ENCODE measurements at places on chromosomes 1 and 21.

- DNase-seq = no peak
These were observed 40.8 kb downstream of the PLPP3 start for GRCh38 chr1:56538532-56538931.

DNA sequence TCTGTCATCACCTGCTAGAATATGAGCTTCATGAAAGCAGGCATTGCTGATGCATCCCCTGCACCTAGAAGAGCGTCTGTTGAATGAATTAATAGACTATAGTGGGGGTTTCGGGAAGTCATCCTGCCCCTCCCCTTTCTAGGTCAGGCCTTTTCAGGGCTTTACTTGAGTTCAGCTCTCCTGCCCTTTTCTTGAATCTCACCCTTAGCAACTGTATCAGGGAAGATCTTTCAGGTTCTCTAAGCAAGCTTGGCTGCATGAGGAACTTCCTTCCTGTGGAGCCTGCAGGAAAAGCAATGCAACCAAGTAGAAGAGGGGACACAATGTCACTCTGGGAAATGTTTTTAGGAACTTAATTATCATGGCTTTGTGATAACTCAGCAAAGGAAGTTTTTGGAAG is 27.2 kb upstream of the KIAA0040 start:
- DNase-seq = no peak

GRCh38 chr1:9676815-9677393 is 25.4 kb downstream of the PIK3CD start:
- DNase-seq = no peak

- no peak for DNase-seq
These were observed 51.9 kb downstream of the NR5A2 start for GRCh38 chr1:200079232-200079940.

DNA sequence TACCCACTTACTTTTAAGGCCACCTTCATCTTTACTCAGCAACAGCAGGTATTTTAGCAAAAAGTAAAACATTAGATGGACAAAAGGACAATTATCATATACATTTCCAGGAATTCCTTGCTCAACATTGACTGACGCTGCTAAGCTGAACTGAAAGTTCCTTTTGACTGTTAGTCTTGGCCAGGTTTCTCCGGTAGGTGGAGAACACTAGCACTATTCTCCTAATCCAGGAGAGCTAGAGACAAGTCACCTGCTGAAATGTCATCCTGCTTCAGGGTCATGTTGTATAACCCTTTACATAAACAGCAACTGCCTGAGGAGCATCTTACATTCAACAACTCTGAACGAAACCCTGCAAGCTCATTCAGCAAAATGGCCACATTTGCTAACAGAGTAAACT is 109.0 kb upstream of the ESRRG start:
- no peak for DNase-seq

DNA sequence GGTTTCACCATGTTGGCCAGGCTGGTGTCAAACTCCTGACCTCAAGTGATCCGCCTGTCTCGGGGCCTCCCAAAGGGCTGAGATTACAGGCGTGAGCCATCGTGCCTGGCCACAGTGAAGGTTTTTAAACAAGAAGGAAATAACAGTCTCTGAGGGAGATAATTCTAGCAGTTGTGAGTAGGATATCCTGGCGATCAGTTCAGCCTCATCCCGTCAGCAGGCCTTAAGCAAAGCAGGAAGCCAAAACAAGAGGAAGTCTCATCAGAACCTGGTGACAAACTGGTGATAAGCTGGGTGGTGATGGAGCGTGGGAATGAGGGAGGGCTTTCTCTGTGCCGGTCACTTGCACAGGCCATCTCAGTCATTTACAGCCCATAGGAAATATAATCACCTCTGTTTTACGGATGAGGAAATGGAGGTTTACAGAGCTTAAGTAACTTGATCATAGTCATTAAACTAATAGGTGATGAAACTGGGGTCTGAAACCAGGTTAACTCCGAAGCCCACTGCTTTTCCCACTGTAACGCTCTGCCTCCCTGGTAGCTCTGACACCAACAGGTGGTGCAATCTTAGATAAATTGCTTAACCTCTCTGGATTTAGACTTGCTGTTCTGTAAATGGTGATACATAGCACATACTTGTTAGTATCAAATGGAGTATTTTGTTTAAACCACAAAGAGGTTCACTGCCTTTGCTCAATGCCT is 40.8 kb upstream of the A3GALT2 start:
- no peak for DNase-seq

GRCh38 chr21:39885119-39885848 is 18.0 kb downstream of the PCP4 start:
- no peak for DNase-seq

DNA sequence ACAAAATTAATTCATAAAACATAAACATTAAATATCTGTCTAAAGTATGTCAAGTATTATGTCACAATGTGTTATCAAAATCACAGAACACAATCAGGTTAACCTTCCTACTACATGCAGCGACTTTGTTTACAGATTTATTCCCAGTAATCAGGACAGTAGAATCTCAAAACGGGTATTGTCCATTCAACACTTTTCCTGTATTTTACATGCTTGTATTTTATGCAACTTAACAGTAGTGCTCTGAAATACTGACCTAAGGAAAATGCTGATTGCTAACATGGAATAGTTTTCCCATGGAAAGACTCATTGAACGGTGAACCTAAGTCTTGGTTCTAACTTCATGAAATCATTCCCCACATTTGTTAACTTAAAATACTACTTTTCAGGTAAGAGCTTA is 2.3 kb downstream of the SERBP1 start:
- no peak for DNase-seq

- no peak for DNase-seq
These were observed 87.0 kb upstream of the BTG3 start for GRCh38 chr21:17699524-17700189.

GRCh38 chr1:201573030-201573429 is 34.1 kb downstream of the NAV1 start:
- DNase-seq = no peak

DNA sequence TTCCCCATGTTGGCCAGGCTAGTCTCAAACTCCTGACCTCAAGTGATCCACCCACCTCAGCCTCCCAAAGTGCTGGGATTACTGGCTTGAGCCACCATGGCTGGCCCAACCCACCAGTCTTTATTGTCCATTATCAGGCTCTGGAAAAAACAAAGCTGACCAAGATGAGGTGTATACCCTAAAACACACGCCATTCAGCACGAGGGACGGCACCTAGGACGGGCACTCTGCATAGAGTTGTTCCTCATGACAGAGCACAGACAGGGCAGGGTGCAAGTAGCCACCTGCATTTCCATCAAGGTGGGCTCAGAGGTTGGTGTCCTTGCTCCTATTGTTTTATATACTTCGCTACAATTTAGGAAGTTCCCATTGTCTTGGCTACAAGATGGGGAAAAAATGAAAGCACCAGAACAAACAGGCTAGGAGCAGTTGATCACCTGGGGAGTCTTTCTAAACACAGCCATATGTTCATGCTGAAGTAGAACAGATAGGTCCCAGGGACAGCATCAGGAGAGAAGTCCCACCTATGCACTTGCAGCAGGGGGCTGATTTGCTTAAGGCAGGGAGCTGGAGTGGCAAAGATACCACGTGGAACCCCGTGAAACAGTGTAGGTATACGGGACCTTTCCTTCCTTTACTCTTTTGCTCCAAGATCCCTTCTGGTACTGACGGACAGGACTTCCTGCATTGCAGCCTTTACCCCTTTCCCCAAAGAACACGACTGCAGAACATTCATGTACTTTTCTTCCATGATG is 4.5 kb downstream of the KRTCAP2 start:
- DNase-seq = no peak

- no peak for DNase-seq
These were observed 19.4 kb downstream of the KNCN start for GRCh38 chr1:46532095-46532494.

DNA sequence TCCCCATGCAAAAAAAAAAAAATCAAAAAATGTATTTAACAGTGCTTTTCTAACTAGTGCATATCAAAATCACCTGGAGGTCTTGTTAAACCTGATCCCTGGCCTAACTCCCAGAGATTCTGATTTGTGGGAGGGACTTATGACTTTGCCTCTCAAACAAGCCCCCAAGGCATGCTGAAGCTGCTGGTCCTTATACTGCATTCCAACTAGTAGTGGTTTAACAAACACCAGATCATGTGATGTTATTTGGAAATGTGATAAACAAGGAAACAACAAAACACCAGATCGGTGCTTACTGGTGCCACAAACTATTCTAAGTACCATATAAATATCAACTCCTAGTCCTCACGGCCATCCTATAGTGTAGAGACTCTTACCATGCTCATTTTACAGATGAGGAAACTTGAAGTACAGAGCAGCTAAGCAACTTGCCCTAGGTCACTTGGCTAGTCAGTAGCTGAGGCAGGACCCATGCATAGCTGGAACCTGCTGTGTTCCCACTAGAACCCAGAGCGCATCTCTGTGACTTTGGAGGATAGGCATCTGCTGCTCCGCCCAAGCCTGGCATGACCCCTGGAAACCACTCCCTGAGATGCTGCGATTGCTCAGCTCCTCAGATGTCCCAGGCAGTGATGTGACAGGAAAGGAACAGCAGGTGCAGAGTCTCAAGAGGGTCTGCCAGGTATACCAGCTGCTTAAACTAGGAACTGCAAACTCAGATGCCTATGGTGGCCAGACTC is 38.1 kb downstream of the SOX13 start:
- no peak for DNase-seq

DNA sequence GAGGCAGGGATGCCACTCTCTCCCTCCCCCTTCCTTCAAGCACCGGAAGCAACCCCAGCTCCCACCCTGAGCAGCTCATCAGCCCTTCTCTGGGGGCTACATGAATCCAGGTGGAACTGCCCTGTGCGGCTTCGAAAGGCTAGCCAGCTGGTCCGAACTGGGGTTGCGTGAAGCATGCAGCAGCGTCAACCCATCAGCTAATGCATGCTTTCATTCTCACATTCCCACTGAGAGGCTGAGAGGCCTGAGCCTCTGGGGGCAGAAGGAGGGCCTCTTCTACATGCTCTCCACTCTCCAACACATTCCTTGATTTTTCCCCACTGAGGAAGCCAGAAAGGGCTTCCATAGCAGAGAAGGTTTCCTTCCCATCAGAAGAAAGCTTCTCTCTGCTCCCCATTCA is 5.6 kb downstream of the RXRG start:
- DNase-seq = no peak

GRCh38 chr1:44557778-44558177 is 116.5 kb downstream of the TMEM53 start:
- no peak for DNase-seq

GRCh38 chr1:36562181-36562685 is 79.5 kb upstream of the CSF3R start:
- peak; percentile 25 for DNase-seq

DNA sequence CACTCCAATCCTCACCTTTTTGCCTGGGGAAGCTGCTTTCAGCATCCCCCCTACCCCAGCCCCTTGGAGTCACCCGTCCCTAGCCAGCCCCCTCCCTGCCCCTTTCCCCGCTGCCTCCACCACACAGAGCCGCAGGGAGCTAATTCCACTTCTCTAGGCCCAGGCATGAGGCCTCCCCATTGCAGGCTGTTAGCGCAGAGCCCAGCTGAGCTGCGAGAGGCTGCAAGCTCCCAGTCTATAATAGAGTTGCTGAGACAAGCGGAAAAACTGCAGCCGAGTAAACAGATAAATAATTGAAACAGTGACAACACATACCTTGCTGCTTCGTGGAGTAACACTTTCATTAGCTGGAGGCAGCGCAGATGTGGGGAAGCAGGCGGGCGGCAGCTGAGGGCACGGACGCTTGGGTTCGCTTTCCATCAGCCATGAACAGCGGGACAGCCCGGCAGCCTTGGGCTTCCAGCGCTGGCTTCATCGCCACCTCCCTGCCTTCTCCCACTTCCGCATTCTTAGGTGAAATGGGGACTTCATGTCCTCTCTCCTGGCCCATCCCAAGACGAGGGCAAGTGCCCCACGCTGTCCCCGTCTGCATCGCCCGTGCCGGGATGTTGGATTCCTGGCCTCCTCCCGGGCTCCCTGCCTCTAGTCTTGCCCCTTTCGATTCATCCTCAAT is 183.3 kb downstream of the IGSF21 start:
- DNase-seq = no peak

GRCh38 chr1:206866062-206866461 is 639 bp downstream of the IL20 start:
- DNase-seq = no peak

DNA sequence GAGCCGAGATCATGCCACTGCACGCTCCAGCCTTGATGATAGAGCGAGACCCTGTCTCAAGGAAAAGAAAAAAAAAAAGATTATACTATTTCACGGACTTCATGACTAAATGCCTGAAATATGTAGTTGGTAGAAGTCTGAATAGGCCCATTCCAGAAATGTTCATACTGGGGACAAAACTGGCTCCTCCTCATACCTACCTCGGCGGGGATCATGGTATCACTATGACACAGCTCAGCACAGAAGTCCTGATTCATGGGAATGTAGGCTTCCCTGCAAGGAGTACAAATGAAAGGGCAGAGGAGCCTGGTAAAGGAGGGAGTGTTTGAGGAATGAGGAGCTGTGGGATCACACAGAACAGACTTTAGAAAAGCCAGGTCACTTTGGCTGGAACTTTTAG is 5.0 kb downstream of the SPATA46 start:
- DNase-seq = no peak

- DNase-seq = no peak
These were observed 306.9 kb downstream of the ASTN1 start for GRCh38 chr1:176857632-176858031.

- DNase-seq = no peak
These were observed 61.6 kb upstream of the PRDX6 start for GRCh38 chr1:173415490-173415889.

DNA sequence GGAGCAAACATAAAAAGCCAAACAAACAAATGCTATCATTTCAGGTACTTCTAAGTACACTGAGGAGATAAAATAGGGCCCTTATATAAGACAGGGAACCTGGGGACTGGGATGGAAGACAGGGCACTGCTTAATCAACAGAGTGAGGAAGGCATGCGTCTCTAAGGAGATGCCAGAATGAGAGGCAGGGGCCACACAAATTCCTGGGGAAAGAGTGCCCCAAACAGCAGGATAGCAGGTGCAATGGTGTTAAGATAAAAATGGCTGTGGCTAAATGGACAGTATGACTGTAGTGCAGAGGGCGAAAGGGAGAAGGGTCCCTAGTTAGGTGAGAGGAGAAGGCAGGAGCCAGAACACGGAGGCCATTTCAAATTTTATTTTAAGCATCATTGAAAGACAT is 113.9 kb downstream of the ZBTB18 start:
- DNase-seq = no peak
